ENCODE measurements at places on chromosomes 11 and 22.

GRCh38 chr11:130279989-130280388 lies 34.7 kb downstream of the ZBTB44 start:
- no peak for DNase-seq

DNA sequence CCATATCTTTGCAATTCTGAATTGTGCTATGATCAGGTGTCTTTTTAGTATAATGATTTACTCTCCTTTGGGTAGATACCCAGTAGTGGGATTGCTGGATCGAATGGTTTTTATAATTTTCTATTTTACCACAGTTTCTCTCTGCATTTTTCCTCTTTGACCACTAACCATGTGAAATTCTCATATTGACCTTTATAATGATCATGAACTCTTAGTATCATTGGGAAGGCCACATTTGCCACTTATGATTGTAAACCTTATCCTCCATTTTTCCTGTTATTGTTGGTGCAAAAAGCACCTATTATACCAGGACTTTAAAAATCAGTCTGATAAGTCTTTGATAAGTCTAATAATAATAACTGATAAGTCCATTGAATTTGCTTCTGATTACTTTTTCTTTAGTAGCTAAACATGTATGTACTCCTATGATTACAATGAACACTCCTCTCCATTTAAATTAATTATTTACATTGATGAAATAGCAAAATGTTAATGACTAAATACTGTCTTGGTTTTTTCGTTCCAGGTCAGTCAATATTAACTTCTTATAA lies 9.6 kb downstream of the NEAT1 start:
- no peak for DNase-seq

- DNase-seq, result no peak
Measured at GRCh38 chr22:40329466-40329865, 16.8 kb upstream of the ADSL start.

DNA sequence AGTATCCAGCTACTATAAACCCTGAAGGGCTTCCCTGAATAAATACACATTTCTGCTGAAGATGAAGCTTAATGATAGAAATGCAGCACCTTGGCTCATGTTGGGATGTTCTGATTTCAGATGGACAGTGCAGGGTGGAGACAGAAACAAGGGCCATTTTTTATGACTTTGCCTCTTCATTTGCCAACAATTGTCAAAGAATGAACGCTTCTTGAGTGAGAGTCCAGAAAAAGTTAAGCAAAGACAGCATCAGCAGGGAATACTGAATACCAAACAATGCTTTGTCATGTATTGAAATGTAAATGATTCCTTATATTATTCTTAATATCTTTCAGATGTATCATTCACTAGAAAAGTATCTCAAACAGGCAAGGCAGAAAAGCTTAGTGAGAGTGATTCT lies 84.9 kb downstream of the TRPC6 start:
- no peak for DNase-seq

DNA sequence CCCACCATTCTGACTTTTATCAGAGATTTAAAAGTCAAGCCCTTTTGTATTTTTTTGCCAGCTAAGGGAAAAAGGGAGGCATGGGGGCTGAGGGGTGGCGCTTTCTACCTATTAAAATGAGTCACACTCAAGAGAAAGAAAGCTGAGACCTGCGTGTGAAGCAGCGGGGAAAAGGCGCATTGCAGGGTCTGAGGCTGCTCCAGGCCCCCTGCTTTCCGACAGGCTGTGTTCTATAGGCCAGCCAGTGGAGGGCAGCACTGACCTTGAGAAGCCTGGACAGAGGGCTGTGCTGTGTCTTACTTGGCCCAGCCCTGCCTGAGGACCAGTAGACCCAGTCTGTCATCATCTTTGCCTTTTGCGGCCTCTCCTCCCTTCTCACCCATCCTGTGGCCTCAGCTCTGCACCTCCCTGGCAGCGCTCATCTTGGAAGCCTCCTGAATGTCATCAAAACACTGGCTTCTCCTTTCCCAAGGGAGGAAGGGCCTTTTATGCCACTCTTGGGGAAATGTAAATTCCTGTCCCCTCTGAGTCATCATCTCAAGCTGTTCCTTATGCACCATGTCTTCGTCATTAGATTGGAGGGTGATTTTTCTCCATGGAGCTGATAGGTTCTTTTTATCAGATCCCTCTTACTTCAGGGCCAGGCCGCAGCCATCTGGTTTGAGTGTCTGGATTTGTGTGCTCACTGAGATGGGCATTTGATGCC lies 12.6 kb upstream of the MAPK8IP1 start:
- DNase-seq, result peak; percentile 87

- DNase-seq, result no peak
Measured at GRCh38 chr11:36264011-36264972, 24.9 kb downstream of the COMMD9 start.
